ENCODE measurements at places on chromosomes 12 and 14. TPM values are rescaled to one million over a fixed set of nuclear protein-coding genes. Genes with fewer than 3 reads are reported as not detected.

The SLC10A1 gene
- not detected for total RNA-seq

The TPCN1 gene
- total RNA-seq, result 19.0 TPM

The MYL2 gene
- 43.5 TPM for total RNA-seq

The INHBC gene
- total RNA-seq, result not detected

The ABCD2 gene
- total RNA-seq, result 2.2 TPM

The CATSPERB gene
- total RNA-seq, result 0.89 TPM

The CCDC184 gene
- total RNA-seq, result 0.30 TPM

The ATG101 gene
- total RNA-seq, result 24.5 TPM

The PROX2 gene
- not detected for total RNA-seq

The IQSEC3 gene
- total RNA-seq, result 2.5 TPM

The ASPG gene
- 3.6 TPM for total RNA-seq

The SPTSSA gene
- 21.4 TPM for total RNA-seq

The CLEC14A gene
- total RNA-seq, result 15.0 TPM
